Activated T-helper 1 cell treated with Interleukin-2 at 50 U/mL for 16 hours (primary cell): ENCODE measurements at places on chromosomes 2 and 18.

DNA sequence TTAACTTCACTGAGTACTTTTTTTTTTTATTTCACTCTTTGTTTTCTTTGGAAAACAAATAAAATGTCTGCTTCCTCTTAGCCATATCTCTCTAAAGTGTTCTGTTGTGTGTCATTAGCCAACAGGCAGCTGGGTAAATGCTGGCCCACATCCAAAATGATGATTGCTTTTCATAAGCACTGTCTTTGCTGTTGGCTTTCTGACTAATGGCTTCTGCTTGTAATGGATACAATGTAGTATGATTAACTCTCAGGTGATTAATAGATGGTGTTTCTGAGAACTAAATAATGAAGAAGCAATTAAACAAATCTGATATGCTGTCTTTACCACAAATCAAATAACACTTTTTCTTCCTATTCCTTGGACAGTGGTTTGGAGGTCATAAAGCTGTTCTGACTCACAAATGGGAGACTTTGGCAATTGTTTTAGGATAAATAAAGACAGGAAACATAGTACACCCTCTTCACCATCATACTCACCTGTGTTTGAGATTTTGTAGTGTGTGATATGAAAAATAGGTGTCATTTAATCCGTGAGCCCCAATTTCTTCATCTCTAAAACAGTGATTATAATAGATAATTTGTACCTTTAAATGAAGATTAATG is 888.4 kb downstream of the TSN start:
- no peak for DNase-seq

GRCh38 chr2:127530245-127531140 is 4.2 kb upstream of the IWS1 start:
- no peak for DNase-seq

- no peak for DNase-seq
Measured at GRCh38 chr2:47056868-47057686, 98.0 kb downstream of the STPG4 start.

DNA sequence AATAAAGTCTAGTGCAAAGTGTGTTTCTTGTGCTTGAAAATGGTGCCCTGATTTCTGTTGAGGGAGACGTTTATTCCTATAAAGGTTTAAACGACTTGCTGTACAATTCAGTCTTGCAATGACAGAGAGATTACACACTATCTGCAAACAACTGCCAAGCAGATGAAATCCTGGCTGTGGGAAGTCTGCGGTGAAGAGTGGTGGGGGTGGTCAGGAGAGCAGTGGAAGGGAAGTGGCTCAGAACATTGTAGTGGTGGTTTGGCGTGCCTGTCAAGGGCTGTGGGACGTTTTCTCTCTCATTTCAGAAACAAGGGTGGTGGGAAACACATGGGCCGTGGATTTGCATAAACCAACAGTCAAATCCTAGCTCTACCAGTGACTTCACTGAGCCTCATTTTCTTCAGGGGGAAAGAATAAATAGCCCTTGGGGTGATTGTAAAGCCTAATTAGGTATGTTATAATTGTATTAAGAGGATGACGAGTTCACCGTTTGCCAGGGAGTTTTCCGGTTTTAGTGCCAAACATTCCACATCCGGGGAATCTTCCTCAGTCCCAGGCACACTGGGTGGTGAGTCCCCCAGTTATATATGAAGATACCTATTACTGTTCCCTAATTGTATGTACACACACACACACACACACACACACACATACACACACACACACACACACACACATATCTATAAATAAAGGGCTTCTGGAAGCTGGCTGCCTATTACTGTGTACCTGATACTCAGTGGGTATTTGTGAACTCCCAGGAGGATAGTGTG is 115.0 kb downstream of the SPTBN1 start:
- peak; percentile 42 for DNase-seq

GRCh38 chr18:37184209-37184868 is 355.4 kb downstream of the KIAA1328 start:
- DNase-seq: no peak

GRCh38 chr18:9474108-9474982 is 968 bp upstream of the RALBP1 start:
- DNase-seq: no peak

GRCh38 chr2:240436683-240437550 is 1.5 kb downstream of the GPC1 start:
- DNase-seq: no peak

DNA sequence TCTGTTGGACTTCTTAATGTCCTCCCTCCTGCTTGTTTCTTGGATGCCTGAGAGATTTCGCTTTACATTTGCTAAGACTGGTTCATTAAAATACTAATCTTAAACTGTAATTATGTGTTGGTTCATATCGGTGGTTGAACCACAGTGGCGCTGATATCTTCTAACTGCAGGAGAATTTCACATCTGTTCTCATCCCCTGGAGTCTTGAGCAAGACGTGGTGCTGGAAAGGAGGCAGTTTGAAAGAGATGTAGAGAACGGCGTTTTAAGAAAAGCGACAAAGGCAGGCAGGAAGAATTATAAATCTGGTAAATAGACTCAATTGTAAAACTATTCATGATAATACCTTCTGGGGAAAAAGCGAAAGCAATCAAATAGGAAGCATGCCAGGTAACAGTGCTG is 79.5 kb downstream of the NXPH2 start:
- no peak for DNase-seq

DNA sequence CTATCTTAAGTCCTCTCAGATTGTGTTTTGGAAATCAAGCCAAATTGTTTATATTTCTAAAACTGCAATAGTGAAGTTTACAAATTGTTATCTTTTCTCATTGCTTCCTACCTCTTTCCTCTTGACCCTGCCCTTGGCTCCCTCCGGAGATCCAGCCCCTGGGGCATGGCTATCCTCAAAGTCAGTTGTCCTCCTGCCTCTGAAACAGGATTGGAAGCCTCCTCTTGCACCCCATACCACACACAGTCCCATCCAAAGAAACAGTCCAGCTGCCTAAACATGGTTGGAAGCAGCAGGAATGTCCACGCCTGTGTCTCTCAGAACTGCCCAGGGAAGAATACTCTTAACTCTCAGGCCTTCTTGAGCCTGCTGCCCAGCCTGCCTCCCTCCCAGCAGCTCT is 30.1 kb upstream of the COL6A3 start:
- no peak for DNase-seq

GRCh38 chr2:73952499-73953446 is 26.1 kb downstream of the DGUOK start:
- DNase-seq: no peak

DNA sequence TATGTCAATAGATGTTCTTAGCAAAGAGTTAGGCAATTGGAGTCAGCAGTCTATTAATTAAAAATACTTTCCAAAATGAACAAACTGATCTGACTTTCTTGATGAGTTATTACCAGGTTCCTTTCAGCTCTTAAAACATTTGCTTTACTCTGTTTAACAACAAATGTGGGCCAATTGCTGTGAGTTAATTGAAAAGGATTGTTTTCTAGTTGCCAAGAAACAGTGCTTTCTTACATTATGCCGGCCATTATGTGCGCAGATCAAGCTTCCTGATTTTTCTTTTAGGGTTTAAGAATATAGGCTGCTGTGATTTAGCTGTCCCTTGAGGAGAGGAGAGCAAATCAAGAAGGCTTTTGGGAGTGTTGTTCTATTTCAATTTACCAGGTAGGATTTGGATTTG is 50.5 kb upstream of the ITPRID2 start:
- DNase-seq: no peak

GRCh38 chr2:189254268-189254883 is 74.8 kb upstream of the COL5A2 start:
- no peak for DNase-seq

DNA sequence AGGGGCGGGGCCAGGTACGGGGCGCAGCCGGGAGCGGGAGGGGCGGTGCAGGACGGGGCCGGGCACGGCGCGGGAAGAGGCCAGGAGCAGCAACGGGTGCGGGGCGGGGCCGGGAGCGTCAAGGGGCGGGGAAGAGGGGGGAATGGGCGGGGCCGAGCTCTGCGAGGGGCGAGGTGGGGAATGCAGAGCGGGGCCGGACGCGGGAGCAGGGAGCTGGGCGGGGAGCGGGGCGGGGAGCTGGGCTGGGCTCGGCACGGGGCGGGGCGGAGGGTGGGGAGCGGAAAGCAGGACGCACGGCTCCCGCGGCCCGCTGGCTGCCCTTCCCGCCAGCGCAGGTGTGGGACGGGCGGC is at the start of gene IMPA2:
TSS of gene IMPA2 (plus strand) at position 316 of the 351 bp plus-strand sequence. CDS start 163 bp downstream, outside the sequence.
- no peak for DNase-seq

DNA sequence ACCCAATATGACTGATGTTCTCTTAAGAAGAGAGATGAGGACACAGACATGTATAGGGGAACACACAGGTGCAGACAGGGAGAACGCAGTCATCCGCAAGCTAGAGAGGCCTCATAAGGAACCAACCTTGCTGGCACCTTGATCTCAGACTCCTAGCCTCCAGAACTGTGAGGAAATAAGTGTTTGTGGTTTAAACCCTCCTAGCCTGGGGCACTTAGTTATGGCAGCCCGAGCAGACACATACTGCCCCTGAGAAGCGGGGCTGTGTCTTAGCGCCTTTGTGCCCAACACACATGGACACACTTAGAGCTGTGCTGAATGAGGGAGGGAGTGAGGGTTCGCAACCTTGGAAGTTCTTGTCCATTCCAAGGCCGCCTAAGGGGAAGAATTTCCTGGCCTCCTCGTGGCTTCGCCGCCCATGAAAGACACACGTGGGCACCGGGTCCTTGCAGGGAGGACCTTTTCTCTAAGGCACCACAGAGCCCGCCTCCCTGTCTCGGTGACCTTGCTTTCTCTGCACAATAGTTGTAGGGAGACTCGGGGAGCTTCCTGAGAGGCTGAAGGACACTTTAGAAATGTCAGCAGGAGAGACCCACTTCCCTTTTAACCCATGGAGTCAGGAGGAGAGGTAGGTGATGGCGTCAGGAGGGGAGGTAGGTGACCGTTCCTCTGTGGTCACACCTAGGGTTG is 224.5 kb upstream of the HDAC4 start:
- DNase-seq: no peak

DNA sequence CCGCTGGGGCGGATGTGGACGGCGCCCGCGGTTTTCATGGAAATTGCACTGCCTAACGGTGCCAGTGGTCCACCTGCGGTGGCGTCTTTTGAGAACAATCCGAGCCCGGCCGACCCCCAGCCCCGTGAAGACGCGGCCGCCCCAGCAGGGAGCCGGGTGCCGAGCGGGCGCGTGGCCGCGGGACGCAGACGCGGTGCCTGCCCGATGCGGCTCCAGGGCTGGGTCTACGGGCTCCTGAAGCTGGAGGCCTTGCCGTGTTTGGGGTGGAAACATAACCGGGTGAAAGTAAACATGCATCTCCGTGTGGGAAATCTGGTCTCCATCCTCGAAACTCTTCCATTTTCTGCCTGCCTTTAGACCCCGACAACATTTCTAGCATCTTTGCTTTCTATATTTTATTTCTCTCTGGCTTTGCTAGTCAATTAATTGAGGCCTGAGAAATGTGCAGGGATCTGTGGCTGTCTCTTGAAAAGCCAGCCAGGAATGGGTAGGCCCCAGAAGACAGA is 572 bp downstream of the INPP4A start:
- no peak for DNase-seq

DNA sequence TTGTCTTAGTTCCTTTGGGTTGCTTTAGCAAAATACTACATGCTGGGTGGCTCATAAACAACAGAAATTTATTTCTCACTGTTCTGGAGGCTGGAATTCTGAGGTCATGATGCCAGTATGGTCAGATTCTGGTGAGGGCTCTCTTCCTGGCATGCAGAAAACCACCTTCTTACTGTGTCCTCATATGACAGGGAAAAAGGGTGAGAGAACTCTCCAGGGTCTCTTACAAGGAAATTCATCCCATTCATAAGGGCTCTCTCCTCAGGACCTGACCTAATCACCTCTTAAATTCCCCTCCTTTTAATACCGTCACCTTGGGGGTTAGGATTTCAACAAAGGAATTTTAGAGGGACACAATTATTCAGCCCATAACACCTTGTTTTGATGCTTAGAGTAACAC is 243.1 kb upstream of the TNP1 start:
- no peak for DNase-seq

DNA sequence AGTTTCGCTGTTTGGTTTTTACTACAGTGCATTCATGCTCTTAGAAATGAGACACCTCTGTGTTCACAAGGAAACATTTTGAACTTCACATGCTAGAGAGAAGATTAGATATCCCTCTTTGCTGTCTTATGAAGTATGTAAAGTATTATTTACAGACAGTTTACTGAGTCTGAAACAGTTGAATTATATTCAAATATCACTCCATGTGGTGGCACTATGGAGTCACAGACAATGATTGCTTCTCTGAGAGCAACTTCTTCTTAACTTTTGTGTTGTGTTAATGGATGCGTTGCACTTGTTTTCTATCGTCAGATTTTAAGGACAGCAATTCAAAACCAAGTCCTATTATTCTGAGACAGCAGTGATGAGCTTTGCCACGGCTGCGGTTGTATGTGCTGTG is 823.6 kb downstream of the GALR1 start:
- no peak for DNase-seq

DNA sequence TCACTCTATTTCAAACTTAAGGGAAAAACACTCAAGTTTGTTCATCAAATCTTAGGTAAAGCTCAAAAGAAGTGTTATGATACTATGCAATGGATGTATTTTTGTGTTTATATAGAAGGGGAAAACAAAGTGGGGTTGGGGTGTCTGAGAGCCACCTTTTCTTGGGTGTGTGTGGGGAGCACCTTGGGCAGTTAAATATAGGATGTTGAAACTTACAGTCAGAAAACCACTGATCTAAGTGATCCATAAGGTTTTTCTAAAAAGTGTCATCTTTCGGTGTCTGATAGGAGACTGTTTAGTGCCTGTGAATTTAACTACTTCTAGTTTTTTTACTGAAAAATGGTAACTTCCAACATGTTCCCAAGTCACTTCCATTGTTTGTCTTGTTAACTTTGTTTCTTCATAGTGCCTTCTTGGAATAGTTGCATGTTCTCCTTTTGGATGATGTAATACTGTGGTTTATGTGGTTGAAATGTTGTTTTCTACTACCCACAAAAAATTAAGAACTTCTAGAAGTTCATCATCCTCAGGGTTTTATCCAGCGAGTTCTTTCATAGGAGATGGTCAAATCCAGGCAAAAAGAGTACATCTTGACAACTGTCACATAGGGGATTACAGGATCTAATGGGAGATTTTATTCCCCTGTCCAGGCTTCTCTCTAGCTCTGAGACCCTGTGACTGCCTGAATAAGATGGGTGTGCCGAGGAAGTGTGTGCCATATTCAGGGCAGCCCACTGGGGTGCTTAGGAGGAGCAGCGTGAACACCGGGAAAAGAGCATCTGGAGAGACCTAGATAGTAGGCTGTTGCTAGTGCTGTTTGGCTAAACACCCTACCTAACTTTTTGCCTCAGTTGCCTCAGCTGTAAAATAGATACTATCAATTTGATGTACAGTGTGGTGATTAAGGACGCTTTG is 46.2 kb downstream of the CAB39 start:
- DNase-seq: no peak

DNA sequence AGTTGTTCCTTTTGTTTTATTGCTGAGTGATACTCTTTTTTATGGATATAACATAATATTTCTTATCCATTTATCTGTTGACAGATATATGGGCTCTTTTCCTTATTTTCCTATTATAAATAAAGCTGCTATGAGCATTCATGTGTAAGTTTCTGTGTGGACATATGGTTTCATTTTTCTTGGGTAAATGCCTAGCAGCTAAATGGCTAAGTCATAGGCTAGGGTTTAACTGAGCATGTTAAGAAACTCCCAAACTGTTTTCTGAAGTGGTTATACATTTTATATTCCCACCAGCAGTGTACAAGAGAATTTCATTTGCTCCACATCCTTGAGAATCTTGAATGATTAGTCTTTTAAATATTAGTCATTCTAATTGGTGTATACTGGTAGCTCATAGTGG is 786.6 kb upstream of the CDH2 start:
- DNase-seq: no peak
